ENCODE measurements at places on chromosomes 12 and 14.

DNA sequence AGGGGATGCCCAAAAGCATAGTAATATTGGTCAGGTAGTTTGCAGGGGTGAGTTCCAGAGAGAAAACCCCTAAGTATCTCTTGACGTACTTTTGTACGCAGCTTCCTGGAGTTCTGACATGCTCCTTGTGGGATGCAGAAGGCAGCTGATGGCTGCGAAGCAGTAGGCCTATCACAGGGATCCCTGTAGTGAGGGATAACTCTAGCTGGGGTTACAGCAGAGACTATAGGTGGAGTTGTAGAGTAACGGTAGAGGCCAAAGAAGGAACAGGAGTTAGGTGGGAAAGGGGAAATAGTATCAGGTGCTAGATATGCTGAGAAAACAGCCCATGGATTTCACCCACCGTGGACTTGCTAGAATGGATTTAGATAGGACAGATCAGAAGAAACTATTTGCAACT is 37.3 kb downstream of the MGST1 start:
- DNase-seq: no peak

DNA sequence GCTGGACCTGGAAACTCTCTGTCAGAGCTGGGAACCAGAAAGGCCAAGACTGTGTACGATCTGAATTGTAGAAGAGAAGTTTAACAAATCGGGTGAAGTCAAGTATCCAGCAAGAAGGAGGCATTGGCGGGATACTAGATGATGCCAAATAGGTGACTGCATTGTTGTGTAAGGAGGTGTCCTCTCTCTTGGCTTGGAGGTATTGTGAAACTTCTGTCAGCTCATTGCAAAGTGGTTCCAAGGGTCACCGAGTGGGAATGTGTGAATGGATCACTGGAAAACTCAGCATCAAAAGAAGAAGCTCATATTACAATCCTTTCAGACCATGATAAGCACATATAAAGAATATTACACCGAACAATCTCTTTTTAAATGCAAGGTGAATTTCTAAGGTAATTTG is 11.7 kb downstream of the NAV3 start:
- no peak for DNase-seq

DNA sequence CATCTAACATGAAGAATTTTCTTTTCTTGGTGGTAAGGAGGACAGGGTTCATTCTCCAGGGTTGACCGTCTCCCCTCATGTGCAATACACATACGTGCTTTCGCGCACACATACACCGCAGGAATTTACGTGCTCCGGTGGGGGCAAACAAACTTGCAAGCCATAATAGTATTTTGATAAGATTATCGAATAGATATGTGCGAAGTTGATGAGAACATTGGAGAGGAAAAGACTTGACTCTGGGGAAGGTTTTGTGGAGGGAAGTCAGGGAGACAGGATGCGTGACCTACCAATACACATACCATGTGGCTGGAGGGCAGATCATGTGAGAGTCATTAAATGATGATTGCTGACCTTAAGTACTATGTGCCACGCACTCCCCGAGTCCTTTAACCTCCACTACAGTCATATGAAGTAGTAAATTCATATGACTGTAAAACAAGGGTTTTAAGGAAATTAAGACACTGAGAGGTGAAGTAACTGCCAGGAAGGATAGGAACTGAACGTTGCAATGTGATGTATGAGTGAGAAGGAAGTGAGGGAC is 921 bp downstream of the RAD51B start:
- no peak for DNase-seq

- DNase-seq: no peak
Measured at GRCh38 chr12:23813206-23813605, 136.3 kb downstream of the SOX5 start.

GRCh38 chr12:6764011-6764828 is 1.9 kb upstream of the PTMS start:
- peak; percentile 98 for DNase-seq

GRCh38 chr14:89540009-89540829 is 123.2 kb upstream of the FOXN3 start:
- no peak for DNase-seq

GRCh38 chr12:111850526-111850925 is 8.5 kb downstream of the MAPKAPK5 start:
- no peak for DNase-seq

DNA sequence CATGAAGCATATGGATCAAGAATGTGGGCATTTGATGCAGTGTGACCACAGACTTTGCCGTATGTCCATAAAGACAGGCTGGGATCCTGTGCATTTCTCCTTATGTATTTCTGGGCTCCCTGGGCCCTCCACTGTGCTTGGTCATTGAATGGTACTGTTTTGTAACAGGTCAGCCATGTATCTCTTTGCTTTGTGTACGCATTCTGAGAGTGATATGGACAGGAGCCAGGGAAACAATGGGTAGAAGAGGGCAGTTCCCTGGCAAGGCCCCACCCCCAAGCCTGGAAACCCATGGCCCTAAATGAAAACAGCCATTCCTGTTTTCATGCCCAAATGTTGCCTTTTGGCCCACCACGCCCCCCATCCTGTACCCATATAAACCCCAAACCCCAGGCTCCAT is 15.2 kb upstream of the FBXO34 start:
- DNase-seq: no peak
